ENCODE measurements at places on chromosomes 5 and 9.

GRCh38 chr9:111429175-111429574 lies 55.0 kb downstream of the ECPAS start:
- no peak for DNase-seq

DNA sequence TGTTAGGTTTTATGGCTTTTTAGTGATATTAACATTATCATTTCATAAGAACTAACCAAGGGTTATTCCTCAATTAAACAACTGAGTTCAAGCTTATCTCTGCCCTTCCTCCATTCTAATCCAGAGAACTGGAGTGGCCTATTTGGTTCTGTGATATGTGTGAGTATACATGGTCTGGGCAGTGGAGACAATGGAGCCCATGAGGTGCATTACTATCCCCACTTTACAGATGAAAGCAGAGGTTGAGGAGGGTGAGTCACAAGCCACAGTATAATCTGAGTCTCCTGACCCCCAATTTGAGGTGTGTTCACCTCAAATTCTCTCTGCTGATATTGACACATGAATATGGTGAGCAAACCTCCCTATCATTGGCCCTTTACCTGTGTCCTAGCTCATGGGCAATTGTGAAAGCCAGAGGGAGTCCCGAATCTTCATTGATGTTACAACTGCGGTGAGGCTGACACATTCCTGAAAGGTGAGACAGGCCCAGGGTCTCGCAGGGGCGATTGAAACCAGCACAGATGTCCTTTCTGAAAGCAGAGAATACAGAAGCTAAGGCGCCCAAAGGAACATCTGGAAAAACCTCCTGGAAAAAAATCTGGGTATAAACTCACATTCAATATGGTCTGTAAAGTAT lies 217.2 kb downstream of the TARS1 start:
- peak; percentile 33 for DNase-seq

DNA sequence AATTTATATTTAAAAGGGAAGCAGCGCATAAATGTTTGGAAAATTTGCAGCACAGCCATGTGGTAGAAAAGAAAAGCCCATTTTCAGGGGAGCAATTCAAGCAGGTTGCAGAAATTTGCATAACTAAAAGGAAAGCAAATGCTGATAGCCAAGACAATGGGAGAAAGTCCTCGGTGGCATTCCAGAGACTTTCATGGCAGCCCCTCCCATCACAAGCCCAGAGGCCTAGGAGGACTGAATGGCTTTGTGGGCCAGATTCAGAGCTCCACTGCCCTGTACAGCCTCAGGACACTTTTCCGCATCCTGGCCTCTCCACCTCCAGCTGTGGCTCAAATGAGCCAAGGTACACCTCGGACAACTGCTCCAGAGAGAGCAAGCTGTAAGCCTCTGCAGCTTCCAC lies 462.9 kb downstream of the CDK5RAP2 start:
- DNase-seq = no peak

GRCh38 chr9:78630966-78631365 lies 334.0 kb downstream of the PSAT1 start:
- no peak for DNase-seq

DNA sequence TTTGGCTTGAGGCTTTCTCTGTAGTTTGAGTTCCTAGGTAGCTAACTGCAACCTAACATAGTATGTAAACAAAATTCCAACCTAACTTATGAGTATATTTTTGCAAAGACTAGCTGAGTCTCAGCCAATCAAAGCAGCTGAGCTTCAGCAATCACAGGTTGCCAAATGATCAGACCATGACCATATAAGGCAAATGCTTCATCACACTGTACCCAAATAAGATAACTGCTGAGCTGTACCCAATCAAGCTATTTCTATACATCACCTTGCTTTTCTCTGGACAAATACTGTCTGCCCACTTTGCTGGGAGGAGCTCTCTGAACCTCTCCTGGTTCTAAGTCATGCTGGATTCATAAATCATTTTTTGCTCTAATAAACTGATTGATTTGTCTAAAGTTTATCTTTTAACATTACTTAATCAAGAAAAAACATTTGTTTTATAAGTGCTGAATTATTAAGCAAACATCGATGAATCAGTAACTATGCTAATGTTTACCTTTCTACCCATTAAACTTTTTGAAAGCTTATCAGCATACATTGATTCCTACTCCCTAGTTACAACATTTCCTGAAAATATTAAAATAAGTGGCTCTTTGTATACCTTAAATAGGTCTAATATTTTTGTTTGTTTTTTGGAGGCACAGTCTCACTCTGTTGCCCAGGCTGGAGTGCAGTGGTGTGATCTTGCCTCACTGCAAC lies 129.7 kb upstream of the PCA3 start:
- no peak for DNase-seq

DNA sequence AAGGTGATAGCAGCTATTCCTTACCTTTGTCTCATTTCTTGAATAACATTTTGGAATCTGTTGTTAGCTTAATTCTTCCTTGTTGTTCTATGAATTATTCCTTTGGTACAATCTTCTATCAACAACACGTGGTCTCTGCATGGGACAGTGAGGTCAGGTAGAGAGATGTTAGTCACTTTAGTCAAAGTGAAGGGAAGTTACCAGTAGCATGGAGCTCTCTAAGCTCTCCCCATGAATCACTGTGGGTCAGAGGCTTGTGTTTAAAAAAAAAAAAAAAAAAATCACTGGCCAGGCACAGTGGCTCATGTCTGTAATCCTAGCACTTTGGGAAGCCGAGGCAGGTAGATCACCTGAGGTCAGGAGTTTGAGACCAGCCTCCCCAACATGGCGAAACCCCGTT lies 116.0 kb downstream of the GOLPH3 start:
- DNase-seq = no peak

All from urothelium cell line (cell line).